Stimulated activated CD4-positive, alpha-beta T cell treated with anti-CD3 and anti-CD28 coated beads, TNF-alpha, amount 100 ng/mL, for 4 hours (primary cell): ENCODE measurements at places on chromosomes 4 and X.
A peak's percentile ranks its signal among the peaks of the same experiment; 100 is the strongest.

GRCh38 chr4:14910411-14910810 is 91.9 kb upstream of the CPEB2 start:
- no peak for DNase-seq

DNA sequence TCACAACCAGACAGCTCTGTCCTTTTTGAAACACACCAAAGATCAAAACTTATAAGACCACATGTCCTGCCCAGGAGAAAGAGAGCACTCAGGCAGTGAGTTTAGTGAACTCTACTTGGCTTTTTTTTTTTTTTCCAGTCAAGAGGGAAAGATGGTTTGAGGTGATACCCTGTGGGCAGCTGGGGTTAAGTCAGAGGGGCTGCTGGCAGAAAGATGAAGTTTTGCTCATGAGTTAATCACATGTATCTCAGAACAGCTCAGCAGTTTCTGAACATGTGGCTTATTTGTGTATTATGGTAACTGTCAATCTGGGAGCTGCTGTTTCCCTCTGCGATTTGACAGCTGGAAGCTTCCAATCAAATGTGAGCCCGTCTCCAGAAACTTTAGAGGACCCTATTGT is 56.4 kb upstream of the MAP3K15 start:
- DNase-seq, result no peak

GRCh38 chrX:1661922-1662221 is 47.0 kb downstream of the ASMT start:
- no peak for DNase-seq

- DNase-seq, result no peak
Observed at GRCh38 chr4:20017777-20018115, 234.0 kb upstream of the SLIT2 start.

DNA sequence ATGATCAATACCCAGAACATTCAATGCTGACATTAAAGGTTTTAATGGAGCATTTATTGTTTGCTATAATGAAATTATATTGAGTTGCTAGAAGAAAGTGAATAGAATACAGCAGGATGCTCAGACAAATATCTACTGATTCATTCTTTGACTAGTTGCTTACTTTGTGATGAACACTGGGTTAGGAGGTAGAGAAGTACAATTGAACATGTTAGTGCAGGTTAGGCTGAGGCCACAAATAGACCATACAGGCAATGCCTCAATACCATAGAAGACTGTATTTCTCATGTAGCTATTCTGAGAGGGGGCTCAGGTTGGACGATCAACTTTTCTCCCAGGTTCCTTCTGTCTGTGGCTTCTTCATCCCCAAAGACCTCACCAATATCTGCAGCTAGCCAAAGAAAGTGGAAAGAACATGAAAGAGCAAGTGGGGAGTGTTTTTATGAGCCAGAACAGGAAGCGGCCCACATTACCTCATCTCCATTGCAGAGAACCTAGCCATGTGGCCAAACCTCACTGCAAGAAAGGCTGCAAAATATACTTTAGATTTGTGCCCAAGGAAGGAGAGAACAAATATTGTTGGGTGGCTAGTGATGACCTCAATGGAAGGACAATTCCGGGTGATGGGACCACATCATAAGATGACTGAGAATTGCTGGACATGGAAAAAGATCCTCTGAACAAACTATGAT is 180.3 kb upstream of the GATB start:
- DNase-seq, result no peak

GRCh38 chr4:174707051-174707676 is 121.9 kb downstream of the GLRA3 start:
- DNase-seq, result no peak

DNA sequence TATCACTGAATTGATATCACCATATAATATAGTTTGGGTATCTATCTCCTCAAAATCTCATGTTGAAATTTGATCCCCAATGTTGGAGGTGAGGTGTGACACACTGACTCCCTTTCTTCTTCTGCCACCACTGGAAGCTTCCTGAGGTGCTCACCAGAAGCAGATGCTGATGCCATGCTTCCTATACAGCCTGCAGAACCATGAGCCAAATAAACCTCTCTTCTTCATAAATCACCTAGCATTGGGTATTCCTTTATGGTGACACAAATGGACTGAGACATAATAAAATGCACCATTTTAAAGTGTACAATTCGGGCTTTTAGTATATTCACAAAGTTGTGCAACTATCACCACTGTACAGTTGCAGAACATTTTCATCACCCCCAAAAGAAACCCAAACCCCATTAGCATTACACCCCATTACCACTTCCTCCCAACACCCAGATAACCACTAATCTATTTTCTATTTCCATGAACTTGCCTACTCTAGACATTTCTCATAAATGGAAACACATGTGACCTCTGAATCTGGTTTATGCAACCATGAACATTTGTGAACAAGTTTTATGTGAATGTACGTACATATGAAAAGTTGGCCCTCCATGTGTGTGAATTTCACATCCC is 148.9 kb downstream of the OPHN1 start:
- no peak for DNase-seq

GRCh38 chr4:98619180-98619579 is 39.2 kb downstream of the TSPAN5 start:
- no peak for DNase-seq

- DNase-seq, result no peak
Observed at GRCh38 chr4:8402640-8403039, 37.9 kb downstream of the ACOX3 start.

GRCh38 chr4:26084414-26084813 is 170.4 kb downstream of the SMIM20 start:
- no peak for DNase-seq

DNA sequence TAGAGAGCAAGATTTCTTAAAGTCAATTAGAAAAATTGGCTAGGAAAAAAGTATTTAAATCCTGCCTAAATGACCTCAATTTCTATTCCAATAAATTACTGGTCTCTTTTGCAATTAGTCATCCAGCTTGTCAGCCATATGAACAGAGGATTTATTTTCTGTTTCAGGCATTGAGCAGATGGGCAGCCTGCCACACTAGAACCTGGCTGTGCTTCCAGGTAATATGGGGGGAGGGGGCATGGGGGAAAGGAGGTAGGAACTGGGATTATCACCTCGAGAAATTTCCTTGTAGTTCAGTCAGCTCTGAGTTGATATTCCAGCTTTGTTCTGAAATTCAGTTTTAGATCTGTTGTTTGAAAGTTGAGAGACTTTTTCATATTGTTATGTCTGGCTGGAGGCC is 206.3 kb upstream of the LCORL start:
- DNase-seq, result no peak

DNA sequence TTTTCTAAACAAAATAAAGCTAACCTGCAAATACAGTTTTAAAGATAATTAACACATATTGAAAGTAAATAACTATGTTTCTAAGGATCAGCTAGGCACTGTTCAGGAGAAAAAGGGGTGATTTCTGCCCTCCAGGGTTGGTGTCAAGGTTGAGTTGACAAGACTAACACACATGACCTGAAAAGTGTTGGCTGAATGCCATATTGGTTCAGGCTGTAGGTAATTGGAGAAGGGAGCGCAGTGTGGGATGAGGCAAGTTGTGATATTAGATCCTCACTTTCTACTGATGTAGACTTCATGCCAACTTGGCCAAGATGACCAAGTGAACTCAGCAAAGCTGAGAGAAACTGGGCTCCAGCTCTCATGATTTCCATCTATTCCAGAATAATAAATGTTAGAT is 42.2 kb downstream of the PPM1K start:
- no peak for DNase-seq

GRCh38 chr4:115969756-115970155 is 856.3 kb upstream of the NDST4 start:
- DNase-seq, result no peak

- DNase-seq, result peak; percentile 5
Observed at GRCh38 chr4:121072224-121073003, at the start of gene NDNF. NDNF (minus strand) TSS chr4:121072535; CDS start chr4:121045837, 26,698 bp downstream.

DNA sequence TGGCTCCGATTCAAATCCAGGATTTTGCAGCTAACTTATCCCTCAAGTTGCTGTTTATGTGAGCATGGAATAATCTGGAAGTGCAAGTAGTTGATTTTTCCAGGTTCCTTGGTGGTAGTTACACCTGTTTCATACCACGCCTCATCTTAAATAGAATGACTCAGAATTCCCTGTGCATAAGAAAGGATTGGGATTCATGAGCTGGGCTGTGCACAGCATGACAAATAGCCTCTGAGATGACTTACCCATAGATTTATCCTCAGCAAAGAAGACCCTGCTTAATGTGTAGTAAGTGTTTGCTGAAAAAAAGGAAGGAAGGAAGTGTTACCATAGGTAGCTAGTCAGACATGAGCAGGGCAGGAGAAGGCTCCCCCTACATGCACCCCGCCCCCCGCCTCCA is 777.7 kb upstream of the ADGRL3 start:
- no peak for DNase-seq

- no peak for DNase-seq
Observed at GRCh38 chrX:11244636-11245035, 48.6 kb upstream of the AMELX start.

- DNase-seq, result no peak
Observed at GRCh38 chrX:50407976-50408375, 62.6 kb downstream of the DGKK start.
